ENCODE measurements at places on chromosomes 6 and 20.
A peak's percentile ranks its signal among the peaks of the same experiment; 100 is the strongest.

- no peak for DNase-seq
These were observed 41.5 kb upstream of the EPB41L1 start for GRCh38 chr20:36113036-36113435.

- DNase-seq, result no peak
These were observed 43.3 kb downstream of the EPHA7 start for GRCh38 chr6:93376026-93376540.

GRCh38 chr6:74585753-74586152 is 620.1 kb downstream of the COL12A1 start:
- DNase-seq, result no peak

DNA sequence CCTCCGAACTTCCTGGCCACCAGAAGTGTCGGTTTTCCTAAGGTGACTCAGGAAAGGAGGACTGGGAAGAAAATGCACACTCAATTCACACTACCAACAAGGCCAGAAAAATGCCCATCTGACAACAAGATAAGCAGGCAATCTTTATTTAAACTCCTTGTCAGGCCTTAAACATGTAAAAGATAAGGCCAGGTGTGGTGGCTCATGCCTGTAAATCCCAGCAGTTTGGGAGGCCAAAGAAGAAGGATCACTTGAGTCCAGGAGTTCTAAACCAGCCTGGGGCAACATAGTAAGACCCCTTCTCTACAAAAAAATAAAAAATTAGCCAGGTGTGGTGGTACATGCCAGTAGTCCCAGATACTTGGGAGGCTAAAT is 7.6 kb upstream of the ID1 start:
- no peak for DNase-seq

DNA sequence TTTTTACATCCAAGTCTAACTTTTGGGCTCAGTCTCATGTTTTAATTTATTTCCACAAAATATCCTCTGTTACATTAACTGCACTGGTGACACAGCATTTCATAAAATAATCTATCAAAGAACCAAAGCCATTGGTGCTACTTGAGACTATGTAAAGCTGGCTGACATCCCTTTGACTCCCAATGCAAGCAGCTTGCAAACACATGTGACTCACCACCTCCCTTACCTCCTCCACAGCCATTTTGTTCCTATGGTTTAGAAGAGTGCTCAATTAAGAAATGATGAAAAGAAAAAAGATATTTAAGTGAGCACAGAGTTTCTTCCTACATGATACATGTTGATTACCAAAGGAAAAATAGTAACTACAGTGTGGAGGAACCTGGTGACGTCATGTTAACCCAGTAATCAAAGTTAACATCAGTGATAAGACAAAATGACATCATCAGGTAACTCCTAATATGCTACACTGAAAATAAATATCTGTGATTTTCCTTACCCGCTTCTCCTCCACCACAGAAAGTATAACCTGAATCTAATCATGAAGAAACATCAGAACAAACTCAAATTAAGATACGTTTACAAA is 53.3 kb upstream of the LGSN start:
- no peak for DNase-seq

GRCh38 chr6:170130201-170130621 is 160.7 kb downstream of the DLL1 start:
- no peak for DNase-seq

- no peak for DNase-seq
These were observed 74.0 kb downstream of the ZBTB2 start for GRCh38 chr6:151317103-151317994.

DNA sequence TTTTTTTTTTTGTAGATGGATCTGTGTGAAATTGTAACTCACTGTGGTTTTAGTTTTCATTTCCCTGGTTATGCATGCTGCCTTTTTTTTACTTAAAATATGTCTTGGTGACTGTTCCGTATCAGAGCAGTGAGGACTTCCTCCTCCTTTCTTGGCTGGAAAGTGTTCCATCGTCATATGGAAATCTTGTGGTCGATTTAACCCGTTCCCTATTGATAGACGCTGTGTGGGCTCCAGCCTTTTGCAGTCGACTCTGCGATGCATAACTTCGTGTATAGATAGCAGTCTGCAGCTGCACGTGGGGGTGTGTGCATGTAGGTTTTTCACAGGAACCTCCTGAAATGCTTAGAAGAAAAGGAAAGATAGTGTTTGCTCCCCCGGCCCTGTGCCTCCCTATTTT is 28.1 kb upstream of the PNPLA1 start:
- no peak for DNase-seq

- DNase-seq, result peak; percentile 38
These were observed 2.1 kb downstream of the SALL4 start for GRCh38 chr20:51800060-51800871.

DNA sequence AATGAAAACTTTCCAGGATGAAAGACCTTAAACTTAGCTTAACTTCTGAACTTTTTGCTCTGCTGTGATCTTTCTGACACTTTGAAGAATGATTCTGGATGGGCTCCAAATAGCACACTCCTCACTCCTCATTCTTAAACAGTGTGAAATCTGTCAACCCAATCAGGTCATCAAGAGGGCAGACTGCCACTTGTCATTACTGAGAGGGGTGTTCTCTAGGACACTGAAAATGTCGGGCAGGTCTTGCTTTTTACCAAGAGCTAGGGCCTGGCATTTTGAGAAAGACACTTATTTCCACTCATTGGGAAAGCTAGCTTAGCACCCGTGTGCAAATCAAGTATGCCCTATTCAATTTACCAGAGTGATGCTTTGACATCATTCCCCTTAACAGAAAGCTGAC is 122.2 kb downstream of the MTFR2 start:
- no peak for DNase-seq

DNA sequence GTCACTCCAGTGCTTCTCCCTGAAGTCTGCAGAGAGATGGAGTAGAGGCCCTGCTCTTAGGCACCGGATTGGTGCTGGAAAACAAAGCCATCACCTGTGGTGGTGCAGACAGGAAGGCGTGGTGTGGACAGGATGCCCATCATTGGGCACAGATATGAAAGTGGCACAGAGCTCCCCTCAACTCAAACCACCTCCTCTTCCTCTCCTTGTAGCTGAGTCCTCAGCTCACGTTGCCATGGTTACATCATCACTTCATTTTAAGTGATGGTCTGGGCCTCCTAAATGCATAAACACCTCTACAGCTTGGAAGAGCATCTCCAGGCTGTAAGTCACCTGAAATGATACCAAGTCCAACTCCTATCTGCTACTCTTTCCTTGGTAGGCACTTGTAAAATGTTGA is 8.0 kb upstream of the RTF2 start:
- DNase-seq, result no peak

DNA sequence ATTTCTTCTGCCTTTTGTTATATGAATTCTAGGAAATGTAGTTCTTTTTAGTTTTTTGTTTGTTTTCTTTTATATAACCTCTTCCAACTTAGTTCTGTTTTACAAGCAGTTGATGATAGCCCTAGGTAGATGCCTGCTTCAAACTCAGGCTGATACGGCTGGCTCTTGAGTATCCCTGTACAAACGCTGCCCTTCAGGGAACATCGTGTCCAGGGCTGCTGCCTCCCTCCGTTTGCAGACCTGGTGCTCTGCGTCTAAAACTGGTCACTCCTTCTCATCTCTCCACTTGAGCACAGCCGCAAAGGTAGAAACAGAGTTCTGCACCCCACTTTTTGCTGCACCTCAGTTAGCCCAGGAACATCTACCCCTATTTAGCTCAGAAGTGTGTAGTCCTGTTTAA is 310.1 kb downstream of the PRL start:
- no peak for DNase-seq

DNA sequence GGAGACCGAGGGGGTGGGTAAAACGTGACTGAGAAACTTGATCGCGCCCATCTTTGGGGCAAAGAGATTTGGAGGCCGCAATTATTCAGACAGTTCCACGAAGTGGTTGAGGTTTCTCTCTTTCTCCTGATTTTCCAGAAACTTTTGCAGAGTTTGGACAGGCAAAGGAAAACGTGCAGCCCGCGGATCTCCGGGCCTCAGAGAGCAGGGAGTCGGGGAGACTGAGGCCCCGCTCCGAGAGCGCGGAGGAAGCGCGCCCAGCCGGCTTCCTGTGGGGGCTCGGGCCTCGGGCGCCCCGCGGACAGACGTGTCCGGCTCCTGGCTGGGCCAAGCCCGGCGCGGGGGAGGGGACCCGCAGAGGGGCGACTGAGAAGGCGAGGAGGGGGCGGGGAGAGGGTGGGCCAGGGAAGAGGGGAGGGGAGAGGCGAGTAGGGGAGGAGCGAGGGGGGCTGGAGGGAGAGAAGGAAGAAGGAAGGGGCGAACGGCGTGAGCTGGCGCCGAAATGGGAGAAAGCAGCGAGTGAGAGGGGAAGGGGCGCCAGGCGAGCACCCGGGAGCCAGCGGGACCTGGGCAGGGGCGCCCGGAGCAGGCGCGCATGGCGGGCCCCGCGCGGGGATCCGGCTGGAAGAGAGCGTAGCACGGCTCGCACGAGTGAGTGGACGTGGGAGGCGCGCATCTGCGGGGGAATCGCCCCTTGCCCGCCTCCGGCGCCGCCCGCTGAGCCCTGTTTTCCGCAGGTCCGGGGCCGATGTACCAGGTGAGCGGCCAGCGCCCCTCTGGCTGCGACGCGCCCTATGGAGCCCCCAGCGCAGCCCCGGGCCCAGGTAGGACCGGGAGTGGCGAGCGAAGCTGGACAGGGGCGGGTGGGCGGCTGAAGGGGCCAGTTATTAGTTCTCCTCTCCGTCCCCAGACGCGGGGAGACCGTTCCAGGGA is at the start of gene MDFI:
Gene MDFI (plus strand): TSS at position 467 of the 933 bp plus-strand sequence. CDS start 282 bp downstream, at position 749.
- no peak for DNase-seq

DNA sequence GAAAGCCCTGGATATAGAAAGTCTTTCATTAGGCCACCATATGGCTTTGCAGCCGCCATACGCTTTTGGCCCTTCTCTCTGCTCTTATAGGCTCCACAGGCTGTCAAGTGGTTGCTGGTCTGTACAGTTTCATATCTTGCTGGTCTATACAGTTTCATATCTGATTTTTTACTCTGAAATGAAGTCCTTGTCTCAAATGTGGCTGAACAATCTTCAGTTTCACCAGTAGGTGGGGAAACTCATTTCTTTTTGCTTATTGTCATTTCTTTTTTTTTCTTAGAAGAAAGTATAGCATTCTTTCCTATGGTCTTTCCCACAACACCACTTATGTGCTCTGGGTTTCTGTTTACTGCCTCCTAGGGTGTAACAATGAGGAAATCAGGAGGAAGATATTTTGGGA is 771.4 kb upstream of the MMS22L start:
- no peak for DNase-seq

- no peak for DNase-seq
These were observed 100.6 kb downstream of the FAM120B start for GRCh38 chr6:170407200-170407599.

DNA sequence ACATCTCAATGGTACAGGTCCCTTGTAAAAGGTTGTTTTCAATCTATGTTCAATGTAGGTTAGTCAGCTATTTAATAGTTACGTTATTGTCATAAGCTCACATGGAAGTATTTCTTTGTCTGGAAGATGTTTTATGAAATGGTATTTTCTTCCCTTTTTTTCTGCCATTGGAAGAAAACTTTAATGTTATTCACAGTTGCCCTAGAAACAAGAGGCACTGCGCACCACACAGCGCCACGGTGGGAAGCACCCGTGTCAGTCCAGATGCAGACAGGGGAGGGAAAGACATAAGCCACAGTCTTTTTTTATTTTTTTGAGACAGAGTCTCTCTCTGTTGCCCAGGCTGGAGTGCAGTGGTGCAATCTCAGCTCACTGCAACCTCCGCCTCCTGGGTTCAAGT is 82.1 kb downstream of the GCNT2 start:
- DNase-seq, result no peak

DNA sequence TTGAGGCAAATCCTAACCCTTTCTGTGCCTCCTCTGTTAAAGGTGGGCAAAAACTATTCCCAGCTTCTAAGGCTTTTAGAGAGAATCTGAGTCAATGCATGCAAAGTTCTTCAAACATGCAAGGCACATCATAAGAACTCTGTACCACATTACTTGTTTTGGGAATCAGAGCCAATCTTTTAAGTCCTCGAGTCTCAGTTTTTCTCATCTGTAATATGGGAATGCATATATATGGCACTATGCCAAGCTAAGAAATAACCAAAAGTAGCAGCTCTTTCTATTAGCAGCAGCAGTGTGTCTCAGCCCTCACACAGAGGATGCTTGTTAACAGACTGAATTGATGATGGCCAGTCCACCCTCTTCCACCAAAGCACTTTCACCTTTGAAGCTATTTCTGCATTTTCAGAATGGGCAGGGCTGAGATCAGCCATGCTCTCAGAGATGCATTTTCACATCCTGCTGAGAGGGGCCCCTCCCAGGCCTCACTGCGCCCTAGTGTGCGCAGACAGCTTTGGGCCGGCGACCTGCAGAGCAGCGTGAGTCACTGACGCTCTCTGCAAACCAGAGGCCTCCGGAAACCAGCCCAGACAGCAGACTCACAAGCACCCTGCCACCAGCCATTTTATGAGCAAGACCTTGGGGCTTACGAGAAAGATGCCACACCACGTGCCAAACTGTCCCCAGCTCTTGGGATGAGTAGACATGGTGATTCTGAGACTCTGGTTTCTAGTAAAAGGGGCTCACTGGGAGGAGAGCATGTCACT is 138.0 kb downstream of the NFATC2 start:
- DNase-seq, result no peak

DNA sequence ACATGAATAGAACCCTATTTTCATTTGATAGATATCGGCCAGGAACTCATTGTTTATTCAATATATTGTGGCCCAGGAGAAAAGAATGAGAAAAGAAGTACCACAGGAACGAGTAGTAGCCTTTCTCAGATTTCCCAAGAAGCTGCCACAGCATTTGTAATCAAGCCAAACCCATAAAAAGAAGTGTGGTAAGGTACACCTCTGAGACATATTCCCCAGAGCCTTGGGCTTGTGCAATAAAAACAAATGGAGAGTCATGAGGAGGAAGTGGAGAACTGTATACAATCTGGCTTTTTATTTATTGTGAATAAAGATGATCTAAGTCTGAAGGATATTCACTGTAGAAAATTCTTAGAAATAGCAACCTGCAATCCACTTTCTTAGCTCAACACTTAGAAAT is 36.7 kb downstream of the KIF6 start:
- no peak for DNase-seq

DNA sequence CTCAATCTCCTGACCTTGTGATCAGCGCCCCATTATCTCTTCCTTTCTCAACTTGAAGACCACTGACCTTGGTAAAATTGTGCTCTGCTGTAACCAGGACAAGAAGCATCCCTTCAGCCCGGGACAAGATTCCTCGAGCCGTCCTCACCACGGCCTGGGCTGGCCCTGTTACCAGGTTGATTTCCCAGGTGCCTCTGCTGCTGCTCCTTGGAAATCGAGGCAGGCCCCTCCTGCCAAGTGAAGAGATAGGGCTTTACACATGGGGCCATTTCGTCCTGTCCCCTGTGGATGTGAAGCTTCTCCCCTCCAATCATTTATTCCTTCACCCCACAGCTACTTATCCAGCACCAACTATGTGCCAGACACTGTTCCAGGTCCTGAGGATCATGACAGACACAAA is 21.5 kb downstream of the RAB44 start:
- no peak for DNase-seq

Measured in hypothalamus (tissue), 51 donors.